ENCODE measurements at places on chromosomes 3 and 15. TPM values are rescaled to one million over a fixed set of nuclear protein-coding genes. Genes with fewer than 3 reads are reported as not detected.

Gene CCPG1
- 34.3 TPM for total RNA-seq

Gene TF
- not detected for total RNA-seq

Gene CISH
- total RNA-seq = 1.2 TPM

Gene BTLA
- total RNA-seq = 18.1 TPM

Gene SEMA3G
- total RNA-seq = 0.31 TPM

Gene IL17RB
- 0.10 TPM for total RNA-seq

Gene SYNPR
- not detected for total RNA-seq

Gene LAMB2
- 3.1 TPM for total RNA-seq

Gene EPHA6
- total RNA-seq = not detected

Gene COL6A5
- total RNA-seq = not detected

Gene CHRM5
- not detected for total RNA-seq

Gene LMAN1L
- total RNA-seq = 0.21 TPM

Gene KBTBD13
- total RNA-seq = under 0.01 TPM

Gene ADGRG7
- total RNA-seq = not detected

Gene THAP10
- 0.10 TPM for total RNA-seq

Gene MUSTN1
- 2.1 TPM for total RNA-seq

Gene CFAP91
- total RNA-seq = 0.21 TPM

Gene ZNF197
- total RNA-seq = 3.4 TPM

Gene EXD1
- total RNA-seq = not detected

Gene GOLGA8M
- total RNA-seq = 1.2 TPM

Gene CCR1
- total RNA-seq = 60.7 TPM

Gene CELSR3
- 2.6 TPM for total RNA-seq

Gene MRPL3
- 54.7 TPM for total RNA-seq

Gene CTXN2
- not detected for total RNA-seq

Gene LDHAL6B
- not detected for total RNA-seq
